Cardiac atrium fibroblast (primary cell): ENCODE measurements at places on chromosomes 6 and 20. TPM values are rescaled to one million over a fixed set of nuclear protein-coding genes. Genes with fewer than 3 reads are reported as not detected.

Gene EDN3
- not detected in 2 replicates for total RNA-seq

Gene BEND6
- 3.2 and 4.0 TPM in 2 replicates for total RNA-seq

Gene PI16
- total RNA-seq, result not detected in 2 replicates

Gene AGER
- total RNA-seq, result 1.6 and 2.6 TPM in 2 replicates

Gene RAD21L1
- not detected in 2 replicates for total RNA-seq

Gene DNAH8
- not detected in 2 replicates for total RNA-seq

Gene GPR31
- total RNA-seq, result not detected in 2 replicates

Gene ERMARD
- 14.1 and 36.8 TPM in 2 replicates for total RNA-seq

Gene DPM1
- 50.5 and 66.8 TPM in 2 replicates for total RNA-seq

Gene FRK
- total RNA-seq, result 1.3 and 2.9 TPM in 2 replicates

Gene PKHD1
- total RNA-seq, result not detected in 2 replicates

Gene GNAS
- total RNA-seq, result 579 and 635 TPM in 2 replicates

Gene BFSP1
- 0.36 and 2.3 TPM in 2 replicates for total RNA-seq

Gene HLA-DOA
- not detected in 2 replicates for total RNA-seq

Gene HLA-E
- total RNA-seq, result 191 and 204 TPM in 2 replicates

Gene ABCC10
- total RNA-seq, result 9.9 and 18.0 TPM in 2 replicates

Gene HLA-G
- total RNA-seq, result not detected in 2 replicates

Gene ITPR3
- total RNA-seq, result 21.5 TPM in 2 replicates

Gene CST5
- total RNA-seq, result not detected in 2 replicates

Gene GRM1
- not detected in 2 replicates for total RNA-seq

Gene SLC22A3
- 3.2 and 3.4 TPM in 2 replicates for total RNA-seq

Gene OR12D2
- not detected in 2 replicates for total RNA-seq

Gene BPIFB3
- total RNA-seq, result not detected in 2 replicates

Gene PHACTR3
- not detected in 2 replicates for total RNA-seq

Gene VWA7
- under 0.01 TPM in 1 of 2 replicates, not detected in the other for total RNA-seq

Gene VNN1
- total RNA-seq, result not detected in 2 replicates
